Retina (tissue), 1 donor: ENCODE measurements at places on chromosomes 2 and 18.

GRCh38 chr2:105731511-105731910 is 13.2 kb upstream of the NCK2 start:
- no peak for DNase-seq

DNA sequence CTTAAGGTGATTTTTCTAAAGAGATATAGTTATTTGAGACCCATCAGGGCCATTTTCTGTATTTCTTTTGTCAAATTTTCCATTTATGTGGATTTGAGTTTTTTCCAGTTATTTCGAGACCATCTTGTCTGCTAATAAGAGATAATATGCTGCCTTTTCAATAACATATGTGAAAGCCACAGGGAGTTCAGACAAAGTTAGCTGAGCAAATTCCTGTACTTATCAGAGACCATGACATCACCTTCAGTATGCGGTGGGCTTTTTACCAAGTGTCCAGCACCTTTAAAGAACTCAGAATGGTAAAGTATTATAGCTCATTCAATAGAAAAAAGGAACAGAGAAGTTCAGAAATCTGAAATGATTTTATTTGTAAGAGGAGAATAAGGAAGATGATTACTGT is 11.7 kb downstream of the MAPK4 start:
- no peak for DNase-seq

DNA sequence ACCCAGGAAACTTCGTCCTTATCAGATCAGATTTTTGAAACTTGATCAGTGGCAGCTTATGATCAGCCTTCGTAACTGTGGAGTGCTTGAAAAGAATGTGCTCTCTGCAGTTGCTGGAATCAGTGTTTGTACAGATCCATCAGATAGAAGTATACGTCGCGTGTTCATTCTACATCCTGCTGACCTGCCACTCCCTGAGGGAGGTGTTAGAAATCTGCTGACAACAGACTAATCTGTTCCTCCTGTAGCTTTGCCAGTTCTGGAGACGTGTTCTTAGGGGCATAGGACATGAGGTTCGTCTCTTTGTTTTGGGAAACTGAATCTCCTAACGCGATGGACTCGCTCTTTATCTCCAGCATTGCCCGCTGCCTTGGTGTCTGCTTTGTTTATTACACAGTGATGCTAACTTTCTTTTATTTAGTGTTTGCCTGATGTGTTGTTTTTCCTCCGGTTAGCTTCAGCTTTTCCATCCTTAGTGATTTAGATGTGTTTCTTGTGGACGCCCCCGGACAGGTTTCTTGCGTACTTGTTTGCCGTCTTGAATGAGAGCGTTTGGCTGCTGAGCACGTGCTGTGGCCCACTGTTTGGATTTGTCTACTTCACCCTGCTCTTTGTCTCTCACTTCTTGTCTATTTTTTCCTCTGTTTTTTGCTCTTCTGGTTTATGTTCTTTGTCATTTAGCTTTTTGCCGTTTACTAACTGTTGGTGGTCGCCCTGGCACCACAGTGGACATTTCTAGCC is 17.4 kb upstream of the GAL3ST2 start:
- no peak for DNase-seq

DNA sequence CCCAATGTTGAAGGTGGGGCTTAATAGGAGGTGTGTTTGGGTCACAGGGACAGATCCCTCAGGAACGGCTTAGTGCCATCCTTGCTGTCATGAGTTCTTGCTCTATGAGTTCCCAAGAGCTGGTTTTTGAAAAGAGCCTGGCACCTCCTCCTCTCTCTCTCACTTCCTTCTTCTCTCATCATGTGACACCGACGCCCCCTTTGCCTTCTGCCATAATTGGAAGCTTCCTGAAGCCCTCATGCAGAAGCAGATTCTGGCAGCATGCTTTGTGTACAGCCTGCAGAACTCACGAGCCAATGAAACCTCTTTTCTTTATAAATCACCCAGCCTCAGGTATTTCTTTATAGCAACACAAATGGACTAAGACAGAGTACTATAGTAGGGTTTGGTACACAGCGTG is 100.4 kb upstream of the SH3BP4 start:
- no peak for DNase-seq

DNA sequence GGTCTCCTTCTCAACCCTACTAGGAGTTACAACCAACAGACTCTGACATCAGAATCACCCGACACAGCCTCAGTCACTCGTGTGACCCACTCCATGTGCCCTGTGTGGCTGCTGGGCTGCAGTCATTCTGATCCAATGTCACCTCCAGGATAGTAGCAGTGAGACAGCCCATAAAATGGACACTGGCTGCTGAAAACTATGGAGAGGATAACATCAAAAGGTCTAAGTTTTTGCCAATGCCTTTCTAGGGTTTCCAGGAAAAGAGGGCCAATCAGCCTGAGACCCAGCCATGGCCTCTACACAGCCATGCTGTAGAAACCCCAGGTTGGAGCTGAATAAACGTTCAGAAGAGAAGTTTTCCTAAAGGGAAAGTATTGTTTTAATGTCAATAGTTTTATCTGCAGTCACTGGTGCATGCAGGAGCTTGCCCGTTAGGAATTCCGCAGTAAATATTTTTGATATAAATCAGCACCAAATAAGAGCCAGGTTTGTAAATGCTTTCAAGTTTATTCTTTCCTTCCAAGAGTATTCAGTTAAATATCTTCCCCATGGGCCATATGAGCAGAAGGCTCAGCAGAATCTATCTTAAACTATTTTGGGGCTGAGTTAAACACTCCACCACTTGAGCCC is 92.2 kb upstream of the PID1 start:
- no peak for DNase-seq

DNA sequence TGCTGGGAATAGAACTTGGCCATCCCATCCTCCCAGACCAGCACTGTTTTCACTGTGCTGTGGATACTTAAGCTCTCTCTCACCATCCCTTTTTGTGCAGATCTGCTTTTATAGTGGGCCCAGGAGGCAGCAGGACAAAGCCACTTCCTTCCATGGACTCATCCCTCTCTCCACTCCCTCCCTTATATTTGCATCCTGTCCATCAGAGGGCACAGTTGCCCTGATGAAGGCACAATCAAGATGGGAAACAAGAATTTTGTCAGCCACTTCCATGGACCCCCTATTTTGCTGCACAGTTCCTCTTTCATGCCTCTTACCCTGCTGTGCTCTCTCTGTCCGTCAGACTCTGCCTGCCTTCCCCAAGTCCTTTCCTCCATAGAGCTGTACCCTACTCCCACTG is 338.7 kb downstream of the HRH4 start:
- no peak for DNase-seq

DNA sequence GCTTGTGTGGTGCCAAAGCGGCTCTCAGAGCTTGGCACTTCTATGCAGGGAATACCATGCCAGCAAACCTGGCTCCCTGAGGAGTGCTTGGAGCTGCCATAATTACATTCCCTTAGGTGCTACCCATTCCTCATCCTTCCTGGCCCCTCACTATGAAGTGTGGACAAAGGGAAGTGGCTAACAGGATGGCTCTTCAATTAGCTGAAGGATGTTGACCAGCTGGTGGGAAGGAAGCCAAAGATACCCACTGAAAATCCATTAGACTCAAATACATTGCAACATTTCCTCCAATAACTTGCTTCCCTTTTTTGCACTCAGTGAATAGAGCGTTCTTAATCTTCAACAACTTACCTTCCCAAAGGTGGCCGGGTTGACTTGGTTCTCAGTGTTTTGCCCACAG is 8.5 kb downstream of the RFX8 start:
- DNase-seq: no peak
